ENCODE measurements at places on chromosomes 7 and 10. TPM values are rescaled to one million over a fixed set of nuclear protein-coding genes. Genes with fewer than 3 reads are reported as not detected.

The HOXA5 gene
- total RNA-seq: 89.6 TPM

GRCh38 chr7:85479918-85480643, 293.2 kb upstream of the SEMA3D start:
- no peak for ATAC-seq

The GOLGA7B gene
- 0.11 TPM for total RNA-seq

- ATAC-seq: no peak
Observed at GRCh38 chr10:123394382-123394781, 240.2 kb downstream of the BUB3 start.

DNA sequence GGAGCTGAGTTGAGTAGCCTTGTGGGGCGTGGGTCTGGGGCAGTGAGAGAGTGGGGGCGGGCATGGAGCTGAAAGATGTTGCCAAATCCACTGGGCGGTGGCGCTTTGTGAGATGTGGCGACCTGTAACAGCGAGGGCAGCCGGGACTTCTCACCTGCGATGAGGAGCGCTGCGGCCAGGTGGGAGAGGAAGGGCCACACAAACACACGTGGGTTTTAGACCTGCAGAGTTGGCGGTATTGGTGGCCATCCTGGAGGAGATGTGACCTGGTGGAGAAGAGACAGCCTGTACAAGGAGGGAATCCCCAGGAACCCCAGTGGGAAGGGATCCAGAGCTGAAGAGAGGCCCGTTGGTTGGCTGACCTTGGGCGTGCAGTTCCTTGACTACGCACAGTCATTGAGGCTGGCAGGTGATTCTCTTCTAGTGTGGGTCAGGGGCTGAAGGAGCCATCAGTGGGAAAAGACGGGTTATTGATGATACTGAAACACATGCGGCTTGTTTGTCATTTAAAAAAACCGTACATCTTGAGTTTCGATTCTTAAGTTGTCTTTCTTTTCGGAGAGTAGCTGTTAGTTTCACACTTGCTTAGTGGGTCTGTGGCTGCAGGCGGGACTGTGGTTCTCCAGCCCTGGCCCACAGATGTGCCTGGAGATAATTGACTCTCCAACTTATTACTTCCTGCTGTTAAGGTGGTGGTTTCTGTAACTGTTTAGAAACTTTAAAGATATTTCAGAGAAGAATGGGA, 2.4 kb downstream of the CHST12 start:
- no peak for ATAC-seq

The PFKP gene
- total RNA-seq: 108 TPM

DNA sequence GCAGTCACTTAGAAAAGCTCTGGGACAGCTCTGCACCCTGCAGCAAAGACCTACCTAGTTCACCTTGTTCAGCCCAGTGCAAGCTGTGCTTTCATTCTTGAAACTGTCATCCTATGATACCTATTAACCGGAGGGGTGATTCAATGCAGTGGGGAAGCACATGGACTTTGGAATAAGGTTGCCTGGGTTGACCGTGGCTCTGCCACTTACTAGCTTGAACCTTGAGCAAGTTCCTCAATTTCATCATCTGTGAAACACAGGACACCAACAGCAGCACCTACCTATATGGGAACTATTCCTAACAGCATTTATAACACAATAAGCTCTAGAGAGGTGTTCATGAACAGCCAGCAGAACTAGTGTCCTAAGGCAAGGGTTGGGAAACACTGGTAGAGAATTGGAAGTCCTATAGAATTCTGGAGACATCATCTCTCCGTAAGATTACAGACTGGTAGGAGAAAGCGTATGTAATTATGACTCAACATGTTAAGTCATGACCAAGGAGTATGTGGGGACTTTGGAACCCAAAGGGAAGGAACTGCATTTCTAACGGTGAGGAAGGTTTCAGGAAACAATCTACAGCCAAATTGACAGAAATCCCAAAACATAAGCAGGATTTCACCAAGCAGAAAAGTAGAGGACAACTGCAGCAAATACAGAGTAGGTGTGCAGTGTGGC, 270.0 kb downstream of the USP6NL start:
- no peak for ATAC-seq

- ATAC-seq: no peak
Observed at GRCh38 chr10:44198780-44199097, 186.2 kb downstream of the CXCL12 start.

- no peak for ATAC-seq
Observed at GRCh38 chr7:103685646-103686045, 239.6 kb upstream of the SLC26A5 start.

The EIF5AL1 gene
- total RNA-seq: 0.63 TPM

All from motor neuron (in vitro differentiated cells).